ENCODE measurements at places on chromosomes 2 and 18.

GRCh38 chr18:50754297-50754696 lies 65.5 kb downstream of the MRO start:
- no peak for DNase-seq

DNA sequence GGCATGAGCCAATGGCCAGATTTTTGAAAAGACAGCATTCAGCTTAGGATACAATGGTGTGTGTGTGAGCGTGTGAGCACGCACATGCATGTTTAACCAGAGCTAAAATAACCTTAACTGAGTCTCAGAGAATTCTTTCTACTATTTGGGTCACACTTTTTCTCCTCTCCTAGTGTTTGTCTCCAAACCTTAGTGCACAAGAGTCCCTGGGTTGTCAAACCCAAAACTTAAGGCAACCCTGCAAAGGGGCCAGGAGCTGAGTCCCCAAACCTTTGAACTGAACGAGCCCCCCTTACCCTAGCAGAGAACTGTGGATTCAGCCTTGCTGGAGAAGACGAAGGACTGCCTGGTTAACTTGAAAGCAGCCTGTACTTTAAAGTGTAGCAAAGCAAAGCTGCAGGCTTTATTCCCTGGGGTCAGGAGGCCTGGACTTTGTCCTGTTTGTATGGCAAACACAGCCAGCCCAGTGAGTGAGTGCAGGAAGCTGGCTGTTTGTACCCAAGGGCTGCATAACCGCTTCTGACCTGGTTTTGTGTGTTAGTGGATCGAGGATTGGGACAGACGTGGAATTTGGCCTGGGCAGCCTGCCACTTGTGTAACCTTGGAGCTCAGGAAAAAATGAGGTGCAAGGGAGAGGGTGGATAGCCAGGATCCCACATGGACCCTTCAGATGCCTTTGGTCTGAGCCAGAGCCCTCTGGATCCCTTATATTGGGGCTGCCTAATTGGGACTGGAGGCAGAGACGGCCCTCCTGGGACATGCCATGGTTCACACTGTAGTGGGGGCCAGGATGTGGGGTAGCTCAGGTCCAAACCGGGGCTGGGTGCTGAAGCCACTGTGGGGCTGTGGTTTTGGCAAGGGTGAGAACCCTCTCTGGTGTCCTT lies 6.4 kb upstream of the PSMD1 start:
- no peak for DNase-seq

GRCh38 chr2:74534411-74534810 lies 4.7 kb downstream of the HTRA2 start:
- DNase-seq, result no peak

- DNase-seq, result no peak
Measured at GRCh38 chr2:2104331-2104730, 226.7 kb downstream of the MYT1L start.

- no peak for DNase-seq
Measured at GRCh38 chr2:227351639-227352038, 26.6 kb downstream of the MFF start.

DNA sequence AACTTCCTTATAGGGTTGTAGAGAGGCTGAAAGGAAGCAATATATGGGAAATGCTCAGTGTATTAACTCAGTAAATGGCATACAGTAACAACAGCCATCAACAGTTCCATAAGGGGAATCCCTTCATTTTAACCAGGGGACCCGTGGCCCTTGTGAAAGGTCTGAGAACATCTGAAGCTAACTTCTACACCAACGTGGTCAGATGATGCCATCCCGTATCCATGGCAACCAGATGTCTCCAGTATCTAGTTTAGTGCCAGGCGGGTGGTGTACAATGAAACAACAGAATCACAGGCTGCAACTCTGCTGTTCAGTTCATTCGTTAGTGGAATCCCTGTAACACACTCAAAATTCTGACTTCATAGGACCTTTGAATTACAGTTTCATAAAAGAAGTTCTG lies 162.3 kb downstream of the TGIF1 start:
- no peak for DNase-seq

DNA sequence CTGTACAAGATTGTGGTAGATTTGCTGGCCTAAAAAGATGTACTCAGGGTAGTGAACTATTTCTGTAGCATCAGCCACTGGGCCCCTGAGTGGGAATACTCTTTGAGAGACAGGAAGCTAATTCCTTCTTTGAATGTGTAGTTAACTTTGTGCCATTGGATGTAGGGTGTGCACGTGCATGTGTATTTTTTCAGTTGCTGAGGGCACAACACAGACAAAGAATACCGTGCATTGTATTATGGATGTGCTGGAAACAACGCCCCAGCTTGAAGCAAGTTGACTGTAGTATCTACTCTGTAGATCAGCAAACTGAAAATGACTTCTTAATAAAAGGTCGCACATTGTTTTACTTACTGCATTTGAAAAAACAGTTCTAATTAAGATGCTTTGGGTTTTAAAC lies 14.1 kb downstream of the CRIM1 start:
- no peak for DNase-seq

DNA sequence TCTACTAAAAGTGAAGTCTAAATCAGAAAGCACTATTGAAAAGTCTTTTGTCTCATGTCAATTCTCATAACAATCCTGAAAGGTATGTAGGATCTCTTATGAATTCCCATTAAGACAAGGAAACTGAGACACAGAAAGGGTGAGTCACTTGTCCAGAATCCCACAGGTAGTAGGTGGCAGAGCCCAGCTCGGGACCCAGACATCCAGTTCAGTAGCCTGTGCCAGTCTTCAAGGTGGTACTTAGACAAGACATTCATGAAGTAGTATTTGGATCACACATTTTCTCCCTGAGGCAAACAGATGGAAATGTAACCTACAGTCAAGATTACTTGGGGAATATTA lies 14.8 kb upstream of the PARD3B start:
- DNase-seq, result no peak

DNA sequence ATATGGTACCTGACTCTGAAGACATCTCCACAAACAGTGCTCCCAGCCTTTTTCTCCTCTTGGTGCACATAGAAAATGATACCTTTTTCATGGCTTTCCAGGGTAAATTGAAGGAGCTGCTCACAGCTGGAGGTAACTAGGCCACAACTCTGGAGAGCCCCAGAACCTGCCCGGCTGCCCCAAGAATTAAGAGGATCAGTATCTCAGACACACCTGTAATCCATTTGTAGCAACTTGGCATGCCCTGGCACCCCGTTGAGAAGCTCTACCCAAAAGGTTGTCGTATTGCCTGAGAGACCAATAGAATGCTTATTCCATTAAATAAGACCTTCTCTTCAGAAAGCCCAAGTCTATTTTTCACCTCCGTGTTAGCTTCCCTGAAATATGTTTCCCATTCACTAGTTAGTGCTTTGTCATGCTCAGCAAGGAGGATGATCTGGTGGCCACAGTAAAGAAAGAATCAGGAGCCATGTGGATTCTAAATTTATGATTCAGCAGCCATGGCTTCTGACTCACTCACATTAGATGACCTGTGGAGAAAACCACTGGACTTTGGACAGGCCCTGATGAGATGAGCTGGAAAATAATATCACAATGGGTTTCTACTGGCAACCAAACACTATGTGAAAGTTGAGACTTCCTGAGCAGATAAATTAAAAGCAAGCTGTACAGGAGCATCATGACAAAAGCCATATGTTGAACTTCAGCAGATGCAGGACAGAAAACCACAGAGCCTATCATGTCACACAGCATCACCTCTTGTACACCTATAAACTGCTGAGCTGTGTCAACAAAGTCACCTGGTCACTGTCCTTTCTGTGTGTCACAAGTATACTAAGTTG lies 253.3 kb upstream of the OSR1 start:
- DNase-seq, result no peak

DNA sequence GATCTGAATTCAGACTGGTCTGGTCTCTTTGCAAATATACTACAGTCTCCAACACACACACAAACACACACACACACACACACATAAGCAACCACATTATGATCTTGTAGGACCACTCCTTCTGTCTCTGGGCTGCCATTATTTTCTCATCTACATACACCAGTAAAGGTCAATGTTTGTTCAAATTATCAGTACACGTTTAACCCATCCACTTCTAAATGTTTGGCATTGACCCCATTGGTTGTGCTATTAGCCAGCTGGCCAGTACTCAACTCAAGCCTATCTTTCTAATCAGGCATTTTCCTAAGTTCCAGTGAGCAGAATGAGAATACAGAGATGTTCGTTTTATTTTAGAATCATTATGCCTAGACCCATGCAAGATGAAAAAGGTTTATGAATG lies 186.4 kb downstream of the CNTNAP5 start:
- no peak for DNase-seq

DNA sequence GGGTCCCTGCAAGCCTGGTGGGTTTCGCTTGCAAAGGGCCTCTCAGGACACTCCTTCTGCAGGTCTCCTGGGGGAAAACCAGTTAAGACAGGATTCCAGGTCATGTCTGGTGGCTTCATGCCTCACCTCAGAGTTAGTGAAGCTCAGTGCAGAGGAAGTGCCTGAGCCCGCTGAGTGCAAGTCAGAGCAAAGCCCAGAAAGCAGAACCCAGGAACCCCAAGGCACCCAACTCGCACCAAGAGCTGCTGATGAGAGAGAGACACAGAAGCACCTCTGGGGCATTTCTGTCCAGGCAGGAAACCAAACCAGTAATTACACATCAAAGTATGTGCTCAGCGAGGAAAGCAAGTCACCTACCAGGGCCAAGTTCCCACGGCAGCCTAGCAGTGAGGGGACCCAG lies 78.4 kb downstream of the ARHGEF4 start:
- no peak for DNase-seq

DNA sequence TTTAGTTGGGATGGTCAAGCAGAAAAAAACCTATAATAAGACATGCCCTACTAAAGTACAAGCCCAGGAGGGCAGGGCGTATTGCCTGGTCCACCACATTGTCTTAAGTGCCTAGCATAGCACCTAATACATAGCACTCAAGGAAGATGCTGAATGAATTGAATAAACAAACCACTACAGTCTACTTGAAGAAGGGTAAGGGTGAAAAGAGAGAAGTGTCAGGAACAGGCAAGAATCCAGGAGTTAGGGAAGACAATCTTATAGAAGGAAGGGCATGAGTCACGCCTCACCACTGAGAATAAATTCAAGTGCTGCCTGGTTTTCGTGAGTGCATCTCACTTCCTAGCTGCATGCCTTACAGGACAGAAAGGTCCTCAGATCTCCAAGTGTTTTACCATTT lies 13.9 kb downstream of the SLC19A3 start:
- DNase-seq, result no peak

GRCh38 chr2:26884486-26884885 lies 36.6 kb downstream of the DPYSL5 start:
- no peak for DNase-seq

DNA sequence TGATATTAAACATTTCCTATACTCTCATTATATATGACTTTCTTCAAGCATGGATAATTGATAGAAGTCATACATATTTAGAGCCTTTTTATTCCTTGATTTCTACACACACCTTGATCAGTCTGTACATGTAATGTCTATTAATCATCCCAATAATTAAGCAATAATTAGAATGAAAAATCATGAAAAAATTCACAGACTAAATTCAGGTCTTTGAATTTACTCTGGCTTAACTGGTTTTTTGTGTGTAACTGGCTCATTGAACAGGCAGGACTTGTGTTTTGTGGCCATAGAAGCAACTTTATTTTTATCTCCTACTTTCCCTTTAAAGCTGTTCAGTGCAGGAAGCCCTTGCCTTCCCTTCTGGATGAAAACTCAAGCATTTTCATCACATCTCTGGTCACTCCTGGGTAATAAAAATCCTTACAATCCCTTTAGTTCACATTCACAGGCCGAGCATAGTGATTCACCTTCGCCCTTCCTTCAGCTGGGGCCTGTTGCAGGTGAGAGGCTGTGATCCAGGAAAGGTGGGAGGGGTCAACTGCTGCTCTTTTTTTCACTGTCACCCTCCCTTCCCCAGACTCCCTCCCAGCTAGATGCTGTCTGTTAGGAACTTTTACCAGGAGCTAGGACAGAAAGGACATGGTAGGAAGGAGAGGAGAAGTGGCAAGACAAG lies 58.0 kb upstream of the ITSN2 start:
- DNase-seq, result no peak

- DNase-seq, result no peak
Measured at GRCh38 chr2:218448934-218449333, 30.0 kb downstream of the VIL1 start.

DNA sequence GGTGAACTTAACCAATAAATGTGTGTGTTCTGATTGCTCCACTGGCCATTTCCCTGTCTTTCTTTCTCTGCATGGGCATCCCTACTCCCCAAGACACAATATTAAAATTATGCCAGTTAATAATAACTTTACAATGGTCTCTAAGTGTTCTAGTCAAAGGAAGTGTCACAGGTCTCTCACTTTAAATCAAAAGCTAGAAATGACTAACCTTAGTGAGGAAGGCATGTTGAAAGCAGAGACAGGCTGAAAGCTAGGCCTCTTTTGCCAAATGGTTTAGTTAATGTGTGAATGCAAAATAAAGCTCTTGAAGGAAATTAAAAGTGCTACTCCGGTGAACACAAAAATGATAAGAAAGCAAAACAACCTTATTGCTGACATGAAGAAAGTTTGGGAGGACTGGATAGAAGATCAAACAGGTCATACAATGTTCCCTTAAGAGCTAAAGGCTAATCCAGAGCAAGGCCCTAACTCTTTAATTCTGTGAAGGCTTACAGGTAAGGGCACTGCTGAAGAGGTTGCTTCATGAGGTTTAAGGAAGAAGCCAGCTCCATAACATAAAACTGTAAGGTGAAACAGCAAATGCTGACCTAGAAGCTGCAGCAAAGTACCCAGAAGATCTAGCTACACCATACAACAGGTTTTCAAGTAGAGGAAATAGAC lies 44.0 kb upstream of the ARHGAP15 start:
- no peak for DNase-seq

- DNase-seq, result no peak
Measured at GRCh38 chr2:110115291-110116032, at the start of gene MALL. TSS of gene MALL (minus strand) at chr2:110115822. CDS start at chr2:110115792, 30 bp downstream.

DNA sequence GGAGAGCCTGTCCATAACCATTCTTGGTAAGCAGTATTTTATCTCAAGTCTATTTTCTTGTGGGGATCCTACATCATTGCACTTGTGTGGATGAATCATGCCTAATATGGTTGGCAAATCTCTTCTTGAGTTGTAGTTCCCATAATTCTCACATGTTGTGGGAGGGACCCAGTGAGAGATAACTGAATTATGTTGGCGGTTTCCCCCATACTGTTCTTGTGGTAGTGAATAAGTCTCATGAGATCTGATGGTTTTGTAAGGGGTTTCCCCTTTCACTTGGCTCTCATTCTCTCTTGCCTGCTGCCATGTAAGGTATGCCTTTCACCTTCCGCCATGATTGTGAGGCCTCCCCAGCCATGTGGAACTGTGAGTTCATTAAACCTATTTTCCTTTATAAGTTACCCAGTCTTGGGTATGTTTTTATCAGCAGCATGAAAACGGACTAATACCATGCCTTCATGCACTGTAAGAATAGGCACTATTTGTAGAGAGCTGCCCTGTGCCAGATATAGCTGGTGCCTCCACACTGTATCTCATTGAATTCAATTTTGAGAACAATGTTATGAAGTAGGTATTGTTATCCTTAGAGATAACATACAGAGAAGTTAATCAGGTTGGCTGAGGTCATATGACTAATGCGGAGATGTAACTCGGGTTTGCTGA lies 148.3 kb downstream of the PLCL1 start:
- no peak for DNase-seq

DNA sequence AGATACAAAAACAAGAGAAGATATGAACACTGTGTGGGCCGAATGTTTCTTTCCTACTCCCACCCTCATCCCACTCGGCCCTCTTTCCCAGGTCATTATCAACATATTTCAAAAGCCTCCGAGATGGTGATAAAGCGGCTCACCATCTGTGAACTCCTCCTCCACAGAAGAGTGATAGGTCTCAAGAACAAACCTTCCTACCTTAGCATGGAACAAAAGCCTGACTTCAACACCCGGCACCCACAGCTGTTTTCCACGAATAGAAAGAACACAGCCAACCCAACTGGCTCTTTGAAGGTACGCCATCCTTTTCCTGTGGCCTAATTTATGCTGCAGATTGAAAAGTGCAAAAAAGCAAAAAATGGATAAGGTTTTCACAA lies 28.8 kb downstream of the BCL2 start:
- peak; percentile 26 for DNase-seq
